ENCODE measurements at places on chromosomes 1 and 21. TPM values are rescaled to one million over a fixed set of nuclear protein-coding genes. Genes with fewer than 3 reads are reported as not detected.

THEM5 gene
- not detected for total RNA-seq

AVPR1B gene
- not detected for total RNA-seq

MIXL1 gene
- not detected for total RNA-seq

CNKSR1 gene
- total RNA-seq = 3.6 TPM

SPRR1A gene
- total RNA-seq = not detected

DNA sequence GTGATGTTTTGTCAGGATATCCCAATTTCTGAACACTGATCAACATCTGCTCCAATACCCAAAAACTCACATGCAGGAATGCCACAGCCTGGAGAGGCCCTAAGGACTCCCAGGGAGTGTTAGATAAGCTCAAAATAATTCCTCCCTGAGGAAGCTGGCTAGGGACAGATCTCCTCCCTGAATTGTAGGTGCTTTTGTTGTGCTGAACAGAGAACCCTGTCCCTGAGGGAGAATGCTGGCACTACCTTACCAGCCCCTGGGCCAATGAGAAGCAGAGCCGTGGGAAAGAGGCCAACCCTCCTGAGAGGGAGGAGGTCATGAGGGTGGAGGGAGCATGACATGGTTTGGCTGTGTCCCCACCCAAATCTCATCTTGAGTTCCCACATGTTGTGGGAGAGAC is 73.6 kb upstream of the PTGFRN start:
- H3K27ac ChIP-seq = no peak overlapping the region
- no peaks in the 10 kb centered on the region for H3K4me1 ChIP-seq
- no peak overlapping the region for H3K4me3 ChIP-seq
- DNase-seq = no peak
- H3K36me3 ChIP-seq = no peaks in the 10 kb centered on the region
- H3K27me3 ChIP-seq = no peaks in the 10 kb centered on the region

TACSTD2 gene
- 0.36 TPM for total RNA-seq

GRCh38 chr1:215476541-215476940 is 90.6 kb upstream of the KCTD3 start:
- no peaks in the 10 kb centered on the region for H3K4me1 ChIP-seq
- no peak overlapping the region for H3K27ac ChIP-seq
- no peak for DNase-seq
- H3K4me3 ChIP-seq = no peak overlapping the region
- no peaks in the 10 kb centered on the region for H3K36me3 ChIP-seq
- no peaks in the 10 kb centered on the region for H3K27me3 ChIP-seq

DNA sequence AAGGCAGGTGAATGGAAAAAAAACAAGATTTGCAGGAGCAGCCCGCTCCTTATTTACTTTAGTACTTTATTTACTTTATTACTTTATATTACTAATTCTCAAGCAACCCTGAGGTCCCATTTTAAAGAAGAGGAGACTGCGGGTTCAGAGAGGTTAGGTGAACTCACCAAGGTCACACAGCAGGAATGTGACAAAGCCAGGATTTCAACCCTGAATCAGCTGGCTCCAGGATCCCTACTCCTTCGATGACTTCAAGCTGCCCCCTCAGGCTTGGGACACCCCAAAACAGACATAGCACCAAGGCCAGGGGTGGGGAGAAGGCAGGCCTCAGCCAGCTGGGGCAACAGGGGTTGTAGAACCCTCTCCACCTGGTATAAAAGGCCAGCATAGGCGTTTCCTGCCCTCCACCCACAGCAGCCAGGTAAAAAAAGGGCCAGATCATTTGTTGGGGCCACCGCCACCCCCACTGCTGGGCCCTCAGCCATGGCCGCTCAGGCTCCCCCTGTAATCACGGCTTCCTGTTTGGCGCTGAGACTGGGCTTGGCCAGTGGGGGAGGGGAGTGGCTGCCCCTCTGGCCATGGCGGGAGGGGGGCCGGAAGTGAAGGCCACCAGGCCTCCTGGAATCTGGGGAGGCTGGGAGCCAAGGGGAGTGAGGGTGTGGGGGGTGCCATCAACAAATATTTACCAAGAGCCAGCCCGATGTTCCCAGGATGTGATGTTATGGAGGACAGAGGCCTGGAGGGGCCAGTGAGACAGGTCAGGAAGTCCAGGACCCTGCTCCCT is 6.6 kb downstream of the SDC3 start:
- no peaks in the 10 kb centered on the region for H3K36me3 ChIP-seq
- no peak for DNase-seq
- H3K4me1 ChIP-seq = no peaks in the 10 kb centered on the region
- H3K27me3 ChIP-seq = peaks cover 16% of the 10 kb centered on the region
- H3K4me3 ChIP-seq = no peak overlapping the region
- no peak overlapping the region for H3K27ac ChIP-seq

DNA sequence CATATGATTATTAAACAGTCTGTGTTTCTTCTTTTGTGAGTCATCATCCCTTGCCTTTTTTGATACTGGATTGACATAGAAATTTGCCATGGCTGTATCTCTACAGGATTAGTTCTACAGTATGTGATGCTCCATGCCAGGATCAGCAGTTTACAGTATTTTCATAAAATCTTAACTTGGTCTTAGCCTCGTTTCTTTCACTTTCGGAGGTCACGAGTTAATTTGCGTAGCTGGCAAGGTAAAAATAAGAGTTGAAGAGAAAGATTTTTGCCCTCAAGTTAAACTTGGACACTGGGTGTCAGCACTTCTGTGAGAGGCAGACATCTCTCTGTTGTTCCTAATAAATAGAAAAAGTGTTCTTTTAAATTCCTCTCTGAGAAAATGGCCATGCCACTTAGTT is 79.1 kb downstream of the CACNA1E start:
- no peak overlapping the region for H3K4me3 ChIP-seq
- no peaks in the 10 kb centered on the region for H3K4me1 ChIP-seq
- no peak overlapping the region for H3K27ac ChIP-seq
- no peaks in the 10 kb centered on the region for H3K36me3 ChIP-seq
- DNase-seq = no peak
- peaks cover 5% of the 10 kb centered on the region for H3K27me3 ChIP-seq

LHX8 gene
- not detected for total RNA-seq

CGN gene
- total RNA-seq = 0.08 TPM

All from CD4-positive, alpha-beta T cell (primary cell).